Stimulated activated CD8-positive, alpha-beta memory T cell treated with anti-CD3 and anti-CD28 coated beads, Interleukin-7, amount 100 ng/mL, for 48 hours (primary cell): ENCODE measurements at places on chromosomes 11 and 22.

DNA sequence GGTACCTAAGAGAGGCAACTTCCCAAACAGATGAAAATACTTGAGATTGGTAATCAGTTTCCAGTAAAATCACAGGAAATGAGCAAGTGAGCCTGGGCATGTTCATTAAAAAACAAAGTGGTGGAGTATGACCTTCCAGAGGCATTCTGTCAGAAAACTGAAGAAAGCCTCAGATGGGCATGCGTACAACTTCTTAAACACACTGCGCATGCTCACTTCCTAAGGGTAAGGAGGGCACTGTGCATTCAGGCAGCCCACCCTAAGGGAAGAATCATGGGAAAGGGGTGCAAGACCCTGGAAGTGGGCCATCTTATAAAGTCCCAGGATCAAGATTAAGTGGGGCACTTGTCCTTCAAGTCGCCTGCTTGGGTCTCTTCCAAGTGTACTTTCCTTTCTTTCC is 4.0 kb downstream of the OR52K2 start:
- no peak for DNase-seq

DNA sequence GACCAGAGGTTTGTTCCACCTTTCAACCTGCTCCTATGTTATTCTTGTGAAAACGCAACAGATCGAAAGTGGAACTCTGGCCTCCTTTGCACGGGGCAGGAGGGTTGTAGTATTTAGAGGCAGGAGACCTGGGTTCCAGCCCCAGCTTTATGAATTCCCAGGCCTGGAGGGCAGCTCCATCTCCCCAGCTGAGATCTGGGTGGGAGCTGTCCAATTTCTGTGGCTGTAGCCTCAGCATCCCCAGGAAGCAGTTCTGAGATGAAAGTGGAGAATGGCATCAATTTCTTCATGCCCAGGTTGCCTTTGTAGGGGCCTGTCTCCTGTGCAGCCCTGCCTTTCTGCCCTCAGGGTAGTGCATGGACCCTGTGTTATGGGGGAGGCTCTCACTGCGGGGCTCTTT is 4.1 kb downstream of the FADS2 start:
- no peak for DNase-seq

- DNase-seq: no peak
Measured at GRCh38 chr11:112166562-112166961, 610 bp upstream of the TEX12 start.

- no peak for DNase-seq
Measured at GRCh38 chr11:109993786-109994185, 99.4 kb upstream of the ZC3H12C start.

GRCh38 chr22:23878219-23878618 is 16.0 kb upstream of the MIF start:
- DNase-seq: no peak

DNA sequence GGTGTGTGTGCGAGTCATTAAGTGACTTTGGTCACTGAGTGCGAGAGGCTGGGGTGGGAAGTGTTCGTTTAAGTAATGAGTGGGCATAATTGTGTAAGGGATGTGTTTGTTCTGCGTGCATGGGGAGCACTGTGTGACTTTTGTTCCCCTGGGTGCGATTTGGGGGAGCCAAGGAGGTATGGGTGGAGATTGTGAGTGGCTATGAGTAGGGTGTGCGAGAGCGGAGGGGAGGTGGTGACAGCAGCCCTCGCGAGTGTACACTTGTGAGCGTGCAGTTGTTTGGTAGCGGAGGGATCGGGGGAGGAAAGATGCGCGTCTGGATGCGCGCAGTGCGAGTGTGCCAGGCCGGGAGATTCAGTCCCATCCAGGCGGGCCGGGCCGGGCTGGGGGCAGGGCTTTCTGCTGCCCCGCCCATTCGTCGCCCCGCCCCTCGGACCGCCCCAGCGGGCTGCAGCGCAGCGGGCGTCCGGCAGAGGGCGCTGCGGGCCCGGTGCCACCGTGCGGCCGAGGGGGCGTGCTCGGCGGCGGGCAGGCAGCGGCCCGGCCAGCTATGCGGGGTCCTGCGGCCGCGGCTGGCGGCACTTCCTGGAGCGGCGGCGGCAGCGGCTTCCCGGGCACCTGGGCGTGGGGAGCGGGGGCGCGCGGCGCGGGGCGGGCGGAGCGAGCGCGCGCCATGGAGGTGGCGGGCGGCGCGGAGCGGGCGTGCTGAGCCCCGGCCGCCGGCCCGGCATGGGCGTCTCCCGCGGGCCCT is at the start of gene DGKZ:
DGKZ (plus strand) TSS at position 578 of the 751 bp plus-strand sequence. CDS start 197 bp downstream, outside the sequence.
- peak; percentile 84 for DNase-seq

DNA sequence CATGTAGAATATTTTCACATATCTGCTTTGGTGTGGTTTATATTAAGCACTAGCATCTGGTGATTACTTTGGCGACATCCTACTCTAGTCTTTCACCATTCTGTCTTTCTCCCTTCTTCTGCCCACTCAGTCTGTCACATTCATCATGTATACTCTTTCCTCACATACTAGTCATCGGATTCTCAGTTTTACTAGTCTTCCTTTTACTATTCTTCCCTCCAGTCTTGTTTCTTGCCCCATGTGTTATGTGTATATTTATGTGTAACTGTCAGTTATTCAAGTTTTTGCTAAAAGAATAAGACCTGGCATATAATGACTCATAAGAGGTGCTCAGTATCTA is 4.6 kb upstream of the DIXDC1 start:
- no peak for DNase-seq

DNA sequence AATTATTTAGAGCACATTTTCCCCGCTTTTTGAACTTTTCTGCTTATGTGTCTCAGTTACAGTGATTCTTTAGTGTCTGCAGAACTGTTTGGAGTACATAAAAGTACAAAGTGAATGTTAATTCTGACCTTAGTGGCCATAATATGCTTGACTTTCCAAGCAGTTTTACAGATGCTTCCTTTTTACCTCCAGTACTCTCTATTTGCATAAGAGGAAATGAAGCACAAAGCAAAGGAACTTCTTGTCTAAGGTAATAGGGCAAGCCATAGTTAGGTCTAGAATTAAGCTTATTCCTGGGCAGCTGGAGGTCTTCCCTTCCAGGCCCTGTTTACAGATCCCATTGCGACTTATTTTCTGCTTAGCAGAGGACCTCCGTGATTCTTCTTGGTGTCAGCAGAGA is 3.6 kb downstream of the GTPBP1 start:
- DNase-seq: no peak

DNA sequence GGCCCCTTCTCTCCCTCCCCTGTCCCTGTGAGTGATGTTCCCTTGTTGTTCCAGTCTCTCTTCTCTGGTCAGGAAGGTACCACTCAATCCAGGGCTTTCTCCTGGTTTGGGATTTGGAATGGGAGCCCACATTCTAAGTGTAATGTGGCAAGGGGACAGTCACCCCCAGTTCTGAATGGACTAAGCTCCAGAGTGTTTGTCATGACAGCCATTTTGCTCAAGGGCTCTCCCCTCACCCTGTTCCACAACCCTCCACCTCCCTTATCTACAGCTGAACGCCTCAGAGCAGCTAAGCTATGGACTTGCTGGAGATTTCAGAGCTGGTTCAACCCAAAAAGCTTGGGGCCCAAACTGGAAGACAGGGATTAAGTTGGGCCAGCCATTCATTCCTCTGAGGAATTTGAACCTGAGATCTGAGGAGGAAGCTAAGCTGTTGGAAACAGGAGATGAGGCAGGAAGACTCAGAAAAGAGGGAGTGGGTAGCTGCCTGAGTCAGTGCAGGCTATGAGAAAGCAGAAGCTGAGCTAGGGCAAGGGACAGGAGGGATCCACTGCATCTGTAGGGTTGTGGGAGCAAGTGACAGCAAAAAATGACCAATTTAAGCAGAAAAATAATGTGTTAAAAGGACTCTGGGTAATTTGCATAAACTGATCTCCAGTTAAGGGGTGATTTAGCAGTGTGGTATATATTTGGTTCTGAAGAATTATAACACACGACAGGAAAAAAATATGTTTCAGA is 22.9 kb upstream of the FCHSD2 start:
- DNase-seq: no peak

GRCh38 chr11:126420698-126421256 is 65.3 kb downstream of the ST3GAL4 start:
- no peak for DNase-seq

GRCh38 chr11:61840371-61840770 is 12.3 kb downstream of the FADS2 start:
- DNase-seq: no peak

DNA sequence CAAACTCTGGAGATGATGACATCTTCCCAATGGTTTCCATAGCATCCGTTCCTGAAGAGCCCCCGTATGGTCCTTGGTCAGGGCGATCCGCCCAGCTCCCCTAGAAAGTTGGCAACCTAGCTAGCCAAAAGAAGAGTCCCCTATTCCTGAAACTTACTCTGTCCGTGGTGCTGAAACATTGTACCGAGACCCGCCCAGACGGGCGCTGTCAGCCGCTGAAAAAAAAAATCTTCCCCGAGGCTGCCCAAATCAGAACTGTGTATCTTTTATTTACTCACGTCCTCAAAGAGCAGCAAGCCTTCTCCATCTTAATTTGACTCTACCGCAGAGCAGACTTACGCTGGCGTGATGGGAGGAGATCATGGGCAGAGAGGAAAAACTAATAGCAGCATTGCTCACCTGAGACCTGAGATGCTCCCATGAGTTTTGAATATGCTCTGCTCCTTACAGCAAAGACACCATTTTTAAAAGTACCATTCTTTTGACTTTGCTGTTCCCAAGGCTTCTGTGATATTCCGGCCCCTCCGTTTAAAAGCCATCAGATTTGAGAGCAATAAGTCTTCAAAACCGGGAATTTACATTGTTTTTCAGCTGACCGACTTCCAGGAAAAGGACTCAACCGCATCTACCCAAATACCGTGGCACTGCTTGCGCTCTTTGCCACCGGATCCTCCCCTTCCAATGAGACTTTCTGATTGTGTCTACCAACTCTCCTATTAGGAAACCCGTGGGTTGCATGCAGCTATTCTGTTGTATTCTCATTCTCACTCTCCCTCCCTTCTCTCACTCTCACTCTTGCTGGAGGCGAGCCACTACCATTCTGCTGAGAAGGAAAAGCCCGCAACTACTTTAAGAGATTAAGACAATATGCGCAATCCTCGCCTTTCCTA is at the start of gene SLC17A6:
SLC17A6 (plus strand) TSS at position 786 of the 890 bp plus-strand sequence. CDS start 153 bp downstream, outside the sequence.
- DNase-seq: no peak

GRCh38 chr11:43547889-43548381 is 132.6 kb upstream of the HSD17B12 start:
- DNase-seq: no peak
